ENCODE measurements at places on chromosomes 7 and 10.

GRCh38 chr10:4568731-4569130 is 257.3 kb upstream of the AKR1E2 start:
- no peak overlapping the region for H3K4me3 ChIP-seq
- H3K27ac ChIP-seq, result no peak overlapping the region
- DNase-seq, result no peak
- no peaks in the 10 kb centered on the region for H3K27me3 ChIP-seq
- no peaks in the 10 kb centered on the region for H3K36me3 ChIP-seq

- no peaks in the 10 kb centered on the region for H3K36me3 ChIP-seq
- peak overlapping the region; percentile 4 for H3K27ac ChIP-seq
- H3K27me3 ChIP-seq, result no peaks in the 10 kb centered on the region
- peaks cover 30% of the 10 kb centered on the region for H3K4me1 ChIP-seq
These were observed 25.3 kb upstream of the PPIF start for GRCh38 chr10:79321951-79322350.

DNA sequence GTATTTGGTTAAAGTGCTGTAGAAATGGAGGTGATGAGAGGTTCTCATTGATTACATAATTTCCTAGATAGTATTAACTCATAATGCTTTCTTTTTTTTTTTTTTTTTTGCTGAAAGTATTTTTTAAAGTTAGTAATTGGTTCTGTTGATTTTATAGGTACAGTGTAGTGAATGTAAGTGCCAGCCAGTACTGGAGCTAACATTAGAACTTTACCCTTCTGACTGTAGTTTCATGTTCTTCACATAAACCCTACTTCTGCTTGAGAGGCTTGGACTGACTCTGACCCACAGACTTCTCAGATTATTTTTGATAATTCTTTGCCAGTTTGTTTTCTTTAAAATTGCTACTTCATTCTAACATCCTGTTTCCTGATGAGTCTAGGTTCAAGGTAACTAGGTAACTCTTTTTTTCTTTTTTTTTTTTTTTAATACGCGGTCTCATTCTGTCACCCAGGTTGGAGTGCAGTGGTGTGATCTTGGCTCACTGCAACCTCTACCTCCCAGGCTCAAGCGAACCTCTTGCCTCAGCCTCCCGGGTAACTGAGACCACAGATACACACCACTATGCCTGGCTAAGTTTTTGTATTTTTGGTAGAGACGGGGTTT is 92.2 kb upstream of the OIT3 start:
- no peak overlapping the region for H3K27ac ChIP-seq
- no peaks in the 10 kb centered on the region for H3K36me3 ChIP-seq
- H3K4me3 ChIP-seq, result no peak overlapping the region
- H3K4me1 ChIP-seq, result peaks cover 4% of the 10 kb centered on the region
- H3K27me3 ChIP-seq, result no peaks in the 10 kb centered on the region
- no peak for DNase-seq

GRCh38 chr7:121411597-121411979 is 15.5 kb upstream of the FAM3C start:
- no peaks in the 10 kb centered on the region for H3K27me3 ChIP-seq
- no peaks in the 10 kb centered on the region for H3K4me1 ChIP-seq
- DNase-seq, result no peak
- no peak overlapping the region for H3K4me3 ChIP-seq

- H3K27me3 ChIP-seq, result no peaks in the 10 kb centered on the region
- H3K4me3 ChIP-seq, result no peak overlapping the region
- H3K27ac ChIP-seq, result no peak overlapping the region
- no peaks in the 10 kb centered on the region for H3K36me3 ChIP-seq
- DNase-seq, result no peak
- H3K4me1 ChIP-seq, result no peaks in the 10 kb centered on the region
These were observed 260.8 kb downstream of the FGFR2 start for GRCh38 chr10:121337427-121337826.

DNA sequence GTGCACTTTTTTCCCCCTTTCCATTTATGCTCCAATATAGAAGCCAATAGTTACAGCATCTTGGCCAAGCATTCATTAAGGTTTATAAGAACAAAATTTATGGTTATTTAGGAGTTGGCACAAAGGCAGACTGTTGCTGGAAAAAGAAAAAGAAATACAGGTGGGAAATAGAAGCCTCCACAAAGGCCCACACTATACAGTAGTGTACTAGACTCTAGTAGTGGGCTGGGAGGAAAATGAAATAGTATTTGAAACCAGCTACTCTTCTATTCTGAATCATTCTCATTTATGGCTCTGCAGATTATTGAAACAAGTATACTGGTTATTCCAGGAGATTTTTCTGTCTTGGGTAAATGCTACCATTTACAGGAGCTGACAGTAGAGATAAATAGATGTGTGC is 80.9 kb upstream of the CDK6 start:
- no peaks in the 10 kb centered on the region for H3K36me3 ChIP-seq
- no peaks in the 10 kb centered on the region for H3K27me3 ChIP-seq
- no peak for DNase-seq
- H3K4me1 ChIP-seq, result no peaks in the 10 kb centered on the region

GRCh38 chr7:39367943-39368342 is 198.3 kb upstream of the YAE1 start:
- no peaks in the 10 kb centered on the region for H3K36me3 ChIP-seq
- H3K27me3 ChIP-seq, result no peaks in the 10 kb centered on the region
- no peak overlapping the region for H3K27ac ChIP-seq
- no peaks in the 10 kb centered on the region for H3K4me1 ChIP-seq

GRCh38 chr7:72035266-72035665 is 376.9 kb downstream of the CALN1 start:
- H3K36me3 ChIP-seq, result no peaks in the 10 kb centered on the region
- H3K27me3 ChIP-seq, result no peaks in the 10 kb centered on the region
- no peak for DNase-seq
- no peaks in the 10 kb centered on the region for H3K4me1 ChIP-seq
- H3K27ac ChIP-seq, result no peak overlapping the region

- H3K36me3 ChIP-seq, result no peaks in the 10 kb centered on the region
- no peak overlapping the region for H3K4me3 ChIP-seq
- DNase-seq, result no peak
- H3K27me3 ChIP-seq, result no peaks in the 10 kb centered on the region
- no peaks in the 10 kb centered on the region for H3K4me1 ChIP-seq
These were observed 406.1 kb downstream of the TCERG1L start for GRCh38 chr10:130905386-130905785.

DNA sequence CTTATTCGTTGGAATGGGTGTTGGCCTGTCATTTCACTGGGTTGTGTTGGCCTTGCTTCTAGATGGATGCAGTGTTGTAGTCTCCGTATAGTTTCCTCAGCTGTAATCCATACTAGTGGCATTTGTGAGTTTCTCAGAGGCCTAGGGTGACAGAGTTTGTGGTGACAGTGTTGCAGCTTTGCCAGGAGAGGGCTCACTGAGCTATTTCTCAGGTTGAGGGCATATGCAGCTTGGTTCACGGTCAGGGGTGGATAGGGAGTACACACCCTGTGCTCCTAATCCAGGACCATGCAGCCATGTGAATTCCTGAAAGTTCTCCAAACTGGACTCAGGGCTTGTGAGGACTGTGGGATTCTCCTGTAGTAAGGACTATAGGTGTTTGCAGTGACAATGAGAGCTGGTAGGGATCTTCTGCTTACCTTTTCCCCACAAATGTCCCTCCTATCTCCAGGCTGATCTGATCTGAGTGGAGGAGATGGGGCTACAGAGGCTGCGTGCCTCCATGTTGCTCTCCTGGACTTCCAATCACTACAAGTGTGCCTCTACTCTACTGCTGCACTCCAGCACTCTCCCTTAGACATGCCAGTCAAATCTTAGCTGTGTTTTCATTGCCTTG is 229.0 kb downstream of the STK31 start:
- H3K36me3 ChIP-seq, result no peaks in the 10 kb centered on the region
- H3K4me3 ChIP-seq, result no peak overlapping the region
- no peaks in the 10 kb centered on the region for H3K27me3 ChIP-seq

DNA sequence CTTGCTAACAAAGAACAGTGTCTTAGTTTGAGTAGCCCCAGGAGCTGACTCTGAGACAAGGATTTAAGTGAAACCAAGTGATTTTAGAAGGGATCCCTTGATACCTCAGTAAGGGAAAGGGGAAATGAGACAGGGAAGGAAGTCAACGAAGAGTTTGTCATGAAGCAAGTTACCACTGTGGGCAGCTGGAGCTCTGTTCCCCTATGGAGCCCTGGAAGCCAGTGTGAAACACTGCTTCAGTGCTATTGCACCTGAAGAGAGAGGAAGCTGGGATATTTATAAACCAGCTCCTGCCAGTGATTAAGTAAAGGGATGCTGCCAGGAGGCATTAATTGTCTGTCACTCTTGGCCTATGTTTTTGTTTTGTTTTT is 58.9 kb upstream of the WAPL start:
- no peaks in the 10 kb centered on the region for H3K27me3 ChIP-seq
- no peak overlapping the region for H3K4me3 ChIP-seq
- DNase-seq, result no peak
- peaks cover 2% of the 10 kb centered on the region for H3K4me1 ChIP-seq

DNA sequence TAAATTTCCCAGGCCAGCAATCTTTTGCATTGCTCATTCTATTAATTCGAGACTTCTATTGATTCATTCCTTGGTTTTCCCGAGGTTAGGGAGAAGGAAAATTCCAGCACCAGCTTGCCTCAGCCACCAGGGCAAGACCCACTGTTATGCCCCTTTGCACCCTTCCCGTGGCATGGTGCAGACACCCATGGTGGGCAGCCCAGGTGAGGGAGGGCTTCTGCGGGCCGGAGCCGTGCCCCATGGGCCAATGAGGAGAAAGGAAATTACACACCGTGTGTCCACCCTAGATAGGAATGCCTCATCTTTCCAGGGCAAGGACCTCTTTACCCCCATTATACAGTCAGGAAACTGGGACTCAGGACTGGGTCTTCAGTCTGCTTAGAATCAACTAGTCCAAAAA is 4.5 kb upstream of the GRID1 start:
- H3K27me3 ChIP-seq, result peaks cover 41% of the 10 kb centered on the region
- H3K36me3 ChIP-seq, result no peaks in the 10 kb centered on the region

- no peaks in the 10 kb centered on the region for H3K4me1 ChIP-seq
- H3K27me3 ChIP-seq, result no peaks in the 10 kb centered on the region
- no peak overlapping the region for H3K4me3 ChIP-seq
These were observed 11.4 kb downstream of the NPVF start for GRCh38 chr7:25216837-25217236.

Measured in upper lobe of right lung (tissue), 1 donor.